ENCODE measurements at places on chromosomes 1 and 21.

GRCh38 chr1:225762444-225762843 lies 15.2 kb upstream of the SRP9 start:
- DNase-seq = no peak

GRCh38 chr21:37871121-37871862 lies 45.0 kb downstream of the KCNJ6 start:
- DNase-seq = no peak

DNA sequence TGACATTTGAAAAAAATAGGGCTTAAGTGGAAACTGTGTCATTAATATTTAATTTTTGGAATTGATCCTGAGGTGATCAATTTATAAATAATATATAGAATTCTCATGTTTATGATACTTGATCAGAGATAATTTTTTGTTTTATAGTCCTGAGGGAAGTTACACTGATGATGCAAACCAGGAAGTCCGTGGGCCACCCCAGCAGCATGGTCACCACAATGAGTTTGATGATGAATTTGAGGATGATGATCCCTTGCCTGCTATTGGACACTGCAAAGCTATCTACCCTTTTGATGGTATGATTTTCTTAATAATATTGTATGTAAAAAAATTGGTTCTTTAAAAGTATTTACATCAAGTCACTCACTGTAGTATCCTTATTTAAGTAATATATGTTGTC lies 101.2 kb downstream of the FNBP1L start:
- no peak for DNase-seq

DNA sequence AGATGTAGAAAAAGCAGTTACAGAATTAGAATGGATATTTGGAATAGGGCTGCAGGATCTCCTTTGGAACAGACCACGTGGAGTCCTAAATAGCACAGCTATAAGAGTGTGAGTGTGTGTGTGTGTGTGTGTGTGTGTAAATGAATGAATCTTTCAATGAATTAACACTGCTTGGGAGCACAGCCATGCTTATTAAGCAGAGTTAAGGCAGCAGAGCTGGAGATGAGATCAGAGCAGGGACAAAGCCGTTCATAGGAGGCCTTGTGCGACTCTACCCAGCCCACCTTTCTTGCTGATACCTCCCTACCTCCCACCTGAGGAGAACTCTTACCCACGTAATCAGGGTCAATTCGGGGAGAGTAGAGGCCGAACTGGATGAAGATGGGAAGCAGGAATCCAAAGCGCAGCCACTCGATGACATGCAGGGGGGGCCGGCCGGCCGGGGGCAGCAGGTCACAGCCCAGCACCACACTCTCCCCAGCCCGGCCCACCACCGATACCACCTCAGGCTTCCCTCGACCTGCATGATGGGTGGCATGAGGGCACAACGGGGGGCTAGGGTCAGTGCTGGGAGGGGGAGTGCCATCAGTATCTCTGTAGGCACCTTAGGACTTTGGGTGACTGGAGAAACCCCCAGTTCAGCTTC lies 2.7 kb downstream of the IGSF9 start:
- DNase-seq = no peak

DNA sequence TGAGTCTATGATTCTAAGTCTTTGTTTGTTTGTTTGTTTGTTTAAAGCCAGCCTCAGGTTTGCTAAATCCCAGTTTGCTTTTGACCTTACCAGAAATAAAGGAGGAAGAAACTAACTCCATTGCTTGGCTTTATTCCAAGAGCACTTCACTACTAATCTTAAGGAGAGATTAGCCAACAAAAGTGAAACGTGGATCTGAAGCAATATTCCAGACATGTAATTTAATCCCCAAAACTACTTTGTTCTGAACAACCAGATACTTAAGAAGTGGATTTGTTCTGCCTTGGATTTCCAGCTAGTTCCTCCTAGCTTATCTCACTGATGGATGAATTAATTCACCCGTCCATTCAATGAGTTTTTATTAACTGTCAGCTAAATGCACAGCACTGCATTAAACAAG lies 15.9 kb upstream of the CEP350 start:
- DNase-seq = no peak

- DNase-seq = no peak
Observed at GRCh38 chr1:22884806-22885530, 87.7 kb downstream of the LACTBL1 start.

GRCh38 chr21:33332143-33332542 lies 7.4 kb downstream of the IFNAR1 start:
- no peak for DNase-seq

DNA sequence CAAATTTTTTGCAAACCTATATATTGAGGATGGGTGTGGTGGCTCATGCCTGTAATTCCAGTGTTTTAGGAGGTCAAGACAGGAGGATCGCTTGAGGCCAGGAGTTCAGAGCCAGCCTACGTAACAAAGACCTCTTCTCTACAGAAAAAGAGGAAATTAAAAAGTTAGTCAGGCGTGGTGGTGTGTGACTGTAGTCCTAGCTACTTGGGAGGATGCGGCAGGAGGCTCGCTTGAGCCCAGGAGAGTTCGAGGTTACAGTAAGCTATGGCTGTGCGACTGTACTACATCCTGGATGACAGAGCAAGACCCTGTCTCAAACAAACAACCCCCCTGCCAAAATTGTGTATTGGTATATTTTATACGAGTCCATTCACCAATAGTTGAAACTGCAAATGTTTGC lies 589.7 kb downstream of the DPYD start:
- DNase-seq = no peak

GRCh38 chr1:78325293-78325692 lies 165.5 kb upstream of the PTGFR start:
- DNase-seq = no peak
